Activated naive CD8-positive, alpha-beta T cell treated with anti-CD3 and anti-CD28 coated beads for 36 hours (primary cell): ENCODE measurements at places on chromosomes 11 and 22.

- no peak for DNase-seq
Observed at GRCh38 chr11:83033371-83033770, 38.3 kb downstream of the RAB30 start.

DNA sequence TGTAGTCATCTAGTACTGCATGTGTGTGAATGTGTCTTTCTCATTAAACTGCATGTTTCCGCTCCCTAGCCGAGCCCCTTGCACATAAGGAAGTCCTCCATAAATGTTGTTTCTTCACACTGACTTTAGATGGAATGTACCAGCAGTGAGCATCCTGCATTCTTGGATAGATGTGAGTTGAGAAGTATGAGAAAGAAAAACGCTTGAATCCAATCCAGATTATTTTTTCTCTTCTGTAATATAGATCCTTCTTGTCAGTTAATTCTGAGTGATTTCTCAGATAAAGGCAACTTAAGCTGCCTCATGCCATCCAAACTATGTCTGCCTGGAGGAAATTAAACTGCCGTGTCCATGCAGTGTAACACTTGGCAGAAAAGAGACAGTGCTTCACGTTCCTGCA lies 268.1 kb upstream of the ISX start:
- DNase-seq, result no peak

- no peak for DNase-seq
Observed at GRCh38 chr11:71114124-71114851, 138.1 kb downstream of the SHANK2 start.

- no peak for DNase-seq
Observed at GRCh38 chr11:129189646-129190045, 2.5 kb downstream of the ARHGAP32 start.

DNA sequence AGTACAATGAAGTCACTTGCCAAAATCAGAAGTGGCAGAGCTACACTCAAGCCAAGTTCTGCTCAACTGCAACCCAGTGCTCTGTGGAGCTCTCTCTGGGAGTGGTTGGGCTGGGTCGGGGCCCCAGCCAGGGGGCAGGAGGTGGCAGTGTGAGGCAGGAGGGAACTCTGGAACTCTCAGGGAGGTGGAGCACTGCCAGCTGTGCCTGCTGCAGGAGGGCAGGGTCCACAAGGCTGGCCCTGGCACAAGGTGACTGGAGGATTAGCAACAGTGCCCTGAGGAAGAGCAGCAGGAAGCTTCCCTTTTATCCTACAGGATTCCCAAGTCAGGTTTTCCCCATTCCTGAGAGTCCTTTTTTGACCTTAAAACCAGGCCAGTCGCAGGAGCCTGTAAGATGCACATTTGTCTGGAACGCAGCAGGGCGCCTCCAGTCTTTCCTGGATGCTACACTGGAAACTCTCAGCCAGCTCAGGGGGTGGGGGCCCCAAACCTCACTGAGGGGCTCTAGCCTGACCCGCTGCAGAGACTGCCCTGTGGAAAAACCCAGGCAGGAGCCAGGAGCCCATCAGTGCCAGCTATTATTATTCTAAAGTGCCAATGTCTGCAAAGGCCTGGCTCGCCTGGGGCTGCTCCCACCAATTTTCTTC lies 31.8 kb downstream of the DKK3 start:
- DNase-seq, result no peak

DNA sequence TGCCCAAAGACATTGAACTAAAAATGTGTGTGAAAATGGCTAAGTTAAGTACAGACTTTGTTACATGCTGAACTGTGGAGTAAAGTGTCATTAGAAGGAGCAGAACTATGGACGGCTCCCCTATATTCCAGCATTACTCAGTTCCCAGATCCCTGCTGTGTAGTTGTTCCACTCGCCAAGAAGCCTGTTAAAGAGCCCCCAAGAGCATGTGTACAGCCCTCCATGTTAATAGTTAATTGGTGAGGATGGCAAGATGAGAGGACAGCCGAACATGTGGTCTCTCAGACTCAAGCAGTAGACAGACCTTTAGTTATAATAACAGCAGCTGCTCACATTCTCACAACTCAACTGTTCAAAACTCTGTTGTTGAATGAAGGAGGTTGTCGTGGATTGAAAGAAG lies 127.4 kb downstream of the ELP4 start:
- DNase-seq, result no peak

DNA sequence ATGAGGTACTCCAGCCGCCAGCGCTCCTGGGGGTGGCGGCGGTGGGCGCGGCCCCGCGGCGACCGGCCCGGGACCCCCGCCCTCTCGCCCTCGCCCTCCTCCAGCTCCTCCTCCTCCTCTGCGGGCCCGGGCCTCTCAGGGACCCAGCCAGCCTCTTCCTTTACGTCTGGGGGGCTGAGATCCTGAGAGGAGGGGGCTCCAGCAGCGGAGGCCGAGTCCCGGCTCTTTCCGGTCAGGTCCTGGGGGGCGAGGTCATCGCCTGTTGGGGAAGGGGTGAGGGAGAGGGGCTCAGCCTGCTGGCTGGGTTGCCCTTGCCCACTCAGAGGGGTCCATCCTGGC lies 4.3 kb downstream of the ZFTA start:
- DNase-seq, result no peak

DNA sequence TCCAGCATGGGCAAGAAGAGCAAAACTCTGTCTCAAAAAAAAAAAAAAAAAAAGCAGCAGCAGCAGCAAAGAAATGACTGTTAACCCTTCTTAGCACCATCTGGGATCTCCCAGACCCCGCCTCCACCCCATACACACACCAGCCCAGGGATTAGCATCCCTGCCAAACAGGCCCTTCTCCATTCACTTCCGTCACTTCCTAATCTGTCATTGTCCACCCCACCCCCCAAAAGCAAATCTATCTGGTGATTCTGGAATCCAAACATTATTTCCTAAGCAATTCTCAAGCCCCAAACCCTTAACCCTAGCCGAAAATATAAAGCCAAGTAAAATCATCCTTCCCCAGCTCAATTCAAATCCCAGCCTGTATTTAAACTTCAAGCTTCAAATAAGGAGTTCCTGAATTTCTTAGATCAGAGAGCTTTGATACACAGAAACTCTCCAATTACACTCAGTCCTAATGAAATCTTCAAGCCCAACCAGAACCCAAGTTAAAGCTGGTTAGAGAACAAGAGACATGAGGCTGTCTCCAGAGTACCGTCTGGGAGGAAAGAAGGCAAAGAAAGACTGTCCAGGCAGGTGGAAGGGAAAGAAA lies 6.0 kb upstream of the AHNAK start:
- no peak for DNase-seq
